ENCODE measurements at places on chromosomes 3 and 15. TPM values are rescaled to one million over a fixed set of nuclear protein-coding genes. Genes with fewer than 3 reads are reported as not detected.

STRIT1 gene
- total RNA-seq, result not detected

NR2E3 gene
- total RNA-seq, result 0.14 TPM

LRRN1 gene
- not detected for total RNA-seq

CATSPER2 gene
- 0.37 TPM for total RNA-seq

MAGI1 gene
- total RNA-seq, result 36.0 TPM

EFCC1 gene
- not detected for total RNA-seq

COLQ gene
- 0.46 TPM for total RNA-seq

SPINK8 gene
- not detected for total RNA-seq

MORC1 gene
- not detected for total RNA-seq

CCR3 gene
- total RNA-seq, result not detected

ASTE1 gene
- total RNA-seq, result 4.6 TPM

LRRC31 gene
- not detected for total RNA-seq

CCR8 gene
- total RNA-seq, result not detected

ATP13A5 gene
- not detected for total RNA-seq

All from smooth muscle cell of bladder (primary cell).